ENCODE measurements at places on chromosomes 3 and 15.

DNA sequence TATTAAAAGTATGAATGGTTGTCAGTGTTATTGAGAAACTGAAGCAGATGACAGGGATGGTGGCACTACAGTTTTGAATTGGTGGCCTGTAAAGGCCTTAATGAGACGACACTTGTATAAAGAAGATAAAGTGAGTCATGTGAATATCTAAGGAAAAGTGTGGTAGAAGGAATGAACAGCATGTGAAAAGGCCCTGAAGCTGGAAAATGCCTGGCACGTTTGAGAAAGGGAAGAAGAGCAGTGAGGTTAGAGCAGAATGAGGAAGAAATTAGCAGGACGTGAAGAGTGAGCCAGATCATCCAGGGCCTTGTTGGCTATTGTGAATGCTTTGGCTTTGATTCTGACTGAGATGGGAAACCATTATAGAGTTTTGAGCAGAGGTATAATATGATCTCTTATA lies 387.6 kb upstream of the DPH6 start:
- no peaks in the 10 kb centered on the region for H3K4me1 ChIP-seq
- no peak overlapping the region for H3K4me3 ChIP-seq
- DNase-seq = no peak
- H3K36me3 ChIP-seq = no peaks in the 10 kb centered on the region
- no peaks in the 10 kb centered on the region for H3K27me3 ChIP-seq

DNA sequence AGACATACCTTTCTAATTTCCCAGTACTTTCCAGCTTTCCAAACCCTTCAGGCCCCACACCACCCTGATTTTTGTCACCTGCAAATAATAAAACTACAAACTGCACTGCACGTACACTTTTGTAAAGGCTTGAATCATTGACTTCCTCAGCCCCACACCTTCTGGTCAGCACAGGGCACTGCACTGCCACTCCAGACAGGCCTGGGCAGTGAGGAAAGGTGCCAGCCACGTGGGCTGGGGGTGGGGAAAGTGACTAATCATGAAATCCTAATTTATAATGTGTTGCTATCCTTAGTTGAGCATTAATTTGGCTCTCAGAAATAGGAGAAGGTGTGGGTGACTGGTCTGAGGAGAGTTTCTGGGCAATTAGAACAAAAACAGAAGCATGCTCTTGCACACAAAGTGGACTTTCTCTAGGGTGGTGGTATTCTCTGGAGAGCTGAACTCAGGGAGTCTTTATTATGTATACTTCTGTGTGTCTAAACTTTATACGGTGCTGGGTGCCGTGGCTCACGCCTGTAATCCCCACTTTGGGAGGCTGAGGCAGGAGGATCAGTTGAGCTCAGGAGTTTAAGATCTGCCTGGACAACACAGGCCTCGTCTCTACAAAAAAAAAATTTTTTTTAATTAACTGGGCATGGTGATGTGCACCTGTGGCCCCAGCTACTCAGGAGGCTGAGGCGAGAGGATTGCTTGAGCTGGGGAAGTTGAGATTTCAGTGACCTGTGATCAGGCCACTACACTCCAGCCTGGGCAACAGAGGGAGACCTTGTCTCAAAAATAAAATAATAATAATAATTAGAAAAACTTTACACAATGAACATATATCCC lies 58.2 kb upstream of the FLNB start:
- no peak overlapping the region for H3K4me3 ChIP-seq
- peak; percentile 43 for DNase-seq
- H3K36me3 ChIP-seq = no peaks in the 10 kb centered on the region
- peaks cover 34% of the 10 kb centered on the region for H3K4me1 ChIP-seq
- peaks cover 4% of the 10 kb centered on the region for H3K27me3 ChIP-seq

- peaks cover 11% of the 10 kb centered on the region for H3K36me3 ChIP-seq
- no peak overlapping the region for H3K27ac ChIP-seq
- peak; percentile 52 for DNase-seq
Measured at GRCh38 chr3:111373861-111374260, 168.1 kb upstream of the CD96 start.

DNA sequence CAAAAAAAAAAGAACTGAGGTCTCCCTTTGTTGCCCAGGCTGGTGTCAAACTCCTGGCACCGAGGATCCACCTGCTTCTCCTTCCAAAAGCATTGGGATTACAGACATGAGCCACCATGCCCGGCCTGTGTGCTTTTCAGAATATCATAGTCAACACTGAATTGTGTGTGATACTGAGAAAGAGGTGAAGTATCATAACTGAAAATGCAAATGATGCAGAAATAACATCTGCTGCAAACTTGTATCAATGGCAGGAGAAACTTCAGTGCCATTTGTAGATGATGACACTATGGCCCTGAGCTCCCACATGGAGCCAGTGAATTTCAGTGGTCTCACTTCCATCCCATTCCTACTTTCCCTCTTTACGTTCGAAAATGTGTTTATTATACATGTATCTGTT lies 21.9 kb downstream of the IL12A start:
- peaks cover 24% of the 10 kb centered on the region for H3K4me1 ChIP-seq
- no peak for DNase-seq

- no peak overlapping the region for H3K4me3 ChIP-seq
- DNase-seq = no peak
- no peaks in the 10 kb centered on the region for H3K36me3 ChIP-seq
- H3K27me3 ChIP-seq = peaks cover 21% of the 10 kb centered on the region
- no peak overlapping the region for H3K27ac ChIP-seq
- H3K4me1 ChIP-seq = no peaks in the 10 kb centered on the region
Measured at GRCh38 chr3:121629601-121630000, 31.1 kb downstream of the HCLS1 start.

- peaks cover 1% of the 10 kb centered on the region for H3K27me3 ChIP-seq
- H3K4me1 ChIP-seq = peaks cover 22% of the 10 kb centered on the region
- H3K36me3 ChIP-seq = no peaks in the 10 kb centered on the region
- H3K4me3 ChIP-seq = peak overlapping the region; percentile 23
Measured at GRCh38 chr3:17091910-17092582, 207.3 kb downstream of the PLCL2 start.

GRCh38 chr15:100926258-100926657 lies 7.1 kb downstream of the LRRK1 start:
- H3K27ac ChIP-seq = no peak overlapping the region
- H3K4me3 ChIP-seq = no peak overlapping the region
- H3K36me3 ChIP-seq = peaks cover 15% of the 10 kb centered on the region
- no peaks in the 10 kb centered on the region for H3K4me1 ChIP-seq

GRCh38 chr3:128412180-128413002 lies 54.3 kb downstream of the DNAJB8 start:
- H3K36me3 ChIP-seq = no peaks in the 10 kb centered on the region
- peaks cover 3% of the 10 kb centered on the region for H3K27me3 ChIP-seq
- H3K27ac ChIP-seq = no peak overlapping the region
- no peak overlapping the region for H3K4me3 ChIP-seq

DNA sequence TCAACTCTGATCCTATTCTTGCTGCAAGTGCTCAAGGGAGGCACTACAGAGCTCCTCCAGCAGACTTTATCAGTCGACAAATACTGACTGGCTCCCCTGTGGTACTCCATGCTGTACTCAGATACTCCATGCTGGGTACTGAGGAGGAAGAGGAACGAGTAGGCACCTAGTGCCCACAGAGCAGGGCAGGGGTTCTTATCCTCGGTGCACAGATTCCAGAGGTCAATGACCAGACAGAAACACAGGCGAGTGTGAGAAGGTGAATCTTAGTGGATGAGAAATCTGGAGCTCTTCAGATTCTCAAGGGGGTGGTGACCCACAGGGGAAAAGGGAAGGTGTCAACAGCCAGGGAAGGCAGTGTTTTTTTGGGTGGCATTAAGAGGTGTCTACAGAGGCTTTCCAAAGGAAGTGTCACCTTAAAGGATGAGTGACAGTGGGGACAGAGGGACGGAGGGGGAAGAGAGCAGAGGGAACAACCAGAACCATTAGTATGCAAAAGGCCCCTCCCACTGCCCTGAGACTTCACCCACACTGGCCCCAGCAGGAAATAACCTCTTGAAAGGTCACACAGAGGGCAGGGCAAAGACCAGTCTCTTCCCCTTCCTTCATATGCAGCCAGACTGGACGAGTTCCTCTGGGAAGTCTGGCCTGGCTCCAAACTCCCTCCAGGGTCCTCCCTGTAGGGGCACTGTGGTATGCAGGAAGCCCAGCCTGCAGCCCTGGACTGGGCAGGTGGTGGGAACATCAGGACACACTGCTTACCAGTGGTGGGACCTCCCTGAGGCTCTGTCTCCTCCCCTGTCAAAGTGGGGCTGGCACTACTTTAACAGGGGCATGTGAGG lies 27.5 kb downstream of the CCDC12 start:
- H3K4me1 ChIP-seq = peaks cover 77% of the 10 kb centered on the region
- H3K27me3 ChIP-seq = no peaks in the 10 kb centered on the region
- peaks cover 13% of the 10 kb centered on the region for H3K36me3 ChIP-seq

DNA sequence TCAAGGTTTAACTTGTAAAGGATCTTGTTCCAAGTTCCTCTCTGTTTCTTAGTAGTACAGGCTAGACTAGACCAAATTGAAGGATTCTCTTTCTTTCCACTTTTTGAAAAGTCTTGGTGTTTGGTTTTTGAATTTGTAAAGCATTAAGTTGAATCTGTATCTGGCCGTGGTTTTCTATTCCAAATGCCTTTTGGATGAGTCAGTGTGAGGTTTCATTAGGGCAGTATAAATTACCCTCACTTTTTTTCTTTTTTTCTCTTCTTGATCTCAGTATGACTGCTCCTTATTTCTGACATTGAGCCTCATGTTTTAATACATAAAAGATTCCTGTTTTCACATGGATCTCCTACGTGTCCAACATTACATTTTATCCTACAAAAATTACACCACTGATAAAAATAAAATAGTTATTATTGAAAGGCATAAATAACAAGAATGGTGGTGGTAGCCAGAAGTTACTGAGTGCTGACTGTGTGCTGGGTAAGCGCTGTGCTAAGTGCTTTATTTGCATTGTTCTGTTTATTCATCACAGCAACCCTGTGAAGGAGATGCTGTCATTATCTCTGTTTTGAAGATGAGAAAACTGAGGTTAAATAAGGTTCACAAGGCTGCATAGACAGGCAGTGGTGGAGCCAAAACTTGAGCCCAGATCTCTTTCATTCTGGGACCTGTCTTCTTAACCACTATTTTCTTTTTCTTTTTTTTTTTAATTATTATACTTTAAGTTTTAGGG lies 48.3 kb downstream of the MITF start:
- peak overlapping the region; percentile 78 for H3K27ac ChIP-seq
- DNase-seq = peak; percentile 71
- peak overlapping the region; percentile 67 for H3K4me3 ChIP-seq
- H3K27me3 ChIP-seq = no peaks in the 10 kb centered on the region
- peaks cover 87% of the 10 kb centered on the region for H3K4me1 ChIP-seq

DNA sequence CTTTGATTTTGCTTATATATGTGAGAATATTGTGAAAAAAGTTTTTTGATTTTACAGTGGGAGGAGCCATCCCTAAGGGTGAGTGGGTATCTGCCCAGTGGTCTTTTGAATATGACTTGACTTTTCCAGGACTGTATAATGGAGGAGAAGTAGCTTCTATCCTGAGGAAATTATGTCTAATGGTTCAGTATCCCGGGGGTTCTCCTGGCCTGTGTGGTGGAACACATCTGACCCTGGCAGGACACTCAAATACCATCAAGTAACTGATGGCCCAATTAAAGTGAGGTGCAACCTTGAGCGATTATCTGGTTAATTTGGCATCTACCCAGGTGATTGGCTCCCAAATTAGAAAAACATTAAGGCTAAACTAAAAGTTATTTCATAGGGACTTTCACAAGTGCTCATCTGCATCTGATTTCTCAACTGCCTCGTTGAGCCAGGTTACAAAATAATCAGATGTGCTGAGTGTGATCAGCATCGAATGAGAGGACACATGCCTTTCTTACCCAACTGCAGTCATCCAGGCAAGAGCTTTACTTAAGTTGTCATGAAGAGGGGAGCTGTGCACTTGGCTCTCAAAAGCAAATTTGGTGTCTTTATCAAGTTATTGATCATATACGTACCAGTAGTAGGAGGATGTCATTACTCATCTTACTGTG lies 201.4 kb downstream of the IL5RA start:
- DNase-seq = no peak
- no peaks in the 10 kb centered on the region for H3K36me3 ChIP-seq
- no peaks in the 10 kb centered on the region for H3K27me3 ChIP-seq
- no peak overlapping the region for H3K27ac ChIP-seq
- no peak overlapping the region for H3K4me3 ChIP-seq

DNA sequence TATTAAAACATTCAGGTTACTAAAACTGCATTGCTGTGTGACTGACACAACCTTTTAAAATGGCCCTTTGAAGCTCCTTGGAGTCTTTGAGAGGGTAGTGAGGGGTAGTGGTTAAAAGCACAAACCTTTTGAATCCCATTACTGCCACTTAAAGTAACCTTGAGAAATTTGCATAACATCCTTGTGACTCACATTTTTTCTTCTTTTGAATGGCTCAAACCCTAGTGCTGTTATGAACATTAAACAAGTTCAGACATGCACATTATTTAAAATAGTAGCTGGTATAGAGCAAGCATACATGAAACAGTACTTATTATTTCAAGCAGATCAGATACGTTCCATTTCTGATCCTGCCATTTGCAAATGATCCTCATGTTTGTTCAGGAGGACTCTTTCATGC lies 3.7 kb upstream of the CLDN1 start:
- no peak overlapping the region for H3K4me3 ChIP-seq
- H3K27me3 ChIP-seq = no peaks in the 10 kb centered on the region

- peaks cover 1% of the 10 kb centered on the region for H3K27me3 ChIP-seq
- no peak overlapping the region for H3K4me3 ChIP-seq
- peaks cover 18% of the 10 kb centered on the region for H3K4me1 ChIP-seq
- peaks cover 40% of the 10 kb centered on the region for H3K36me3 ChIP-seq
Measured at GRCh38 chr15:77179541-77179998, 108.7 kb upstream of the TSPAN3 start.

GRCh38 chr3:184466413-184466960 lies 86.6 kb downstream of the CHRD start:
- H3K27me3 ChIP-seq = peaks cover 3% of the 10 kb centered on the region
- no peak for DNase-seq
- no peaks in the 10 kb centered on the region for H3K36me3 ChIP-seq
- peaks cover 27% of the 10 kb centered on the region for H3K4me1 ChIP-seq
- H3K4me3 ChIP-seq = no peak overlapping the region

DNA sequence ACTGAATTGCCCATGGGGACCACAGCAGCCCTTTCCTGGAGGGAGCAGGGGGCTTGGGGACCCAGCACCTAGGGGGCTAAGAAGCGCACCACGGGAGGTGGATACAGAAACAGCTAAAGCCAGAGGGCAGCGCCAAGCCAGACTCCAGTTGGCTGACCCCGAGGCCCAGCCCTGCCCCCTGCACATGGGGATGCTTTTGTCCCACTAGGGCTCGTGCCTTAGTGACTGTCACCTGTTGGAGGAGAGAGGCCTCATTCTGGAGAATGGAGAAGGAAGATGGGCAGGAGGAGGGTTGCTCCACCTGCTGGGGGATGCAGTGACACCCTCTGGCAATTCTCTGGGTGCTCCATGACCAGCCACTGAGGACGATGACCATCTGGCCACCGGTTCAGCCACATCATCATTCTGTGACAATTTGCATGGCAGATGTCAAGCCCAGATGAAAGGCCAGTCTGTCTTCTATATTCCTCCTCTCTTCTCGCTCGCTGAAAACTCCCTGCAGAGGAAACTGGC lies 167.8 kb upstream of the TLE3 start:
- no peaks in the 10 kb centered on the region for H3K36me3 ChIP-seq
- no peak for DNase-seq
- no peak overlapping the region for H3K27ac ChIP-seq
- H3K4me1 ChIP-seq = peaks cover 14% of the 10 kb centered on the region

- H3K27me3 ChIP-seq = no peaks in the 10 kb centered on the region
- no peak for DNase-seq
- no peak overlapping the region for H3K27ac ChIP-seq
Measured at GRCh38 chr15:86555098-86555497, 475.4 kb downstream of the AGBL1 start.
